Heart right ventricle (tissue), 16 donors: ENCODE measurements at places on chromosomes 13 and 19. TPM values are rescaled to one million over a fixed set of nuclear protein-coding genes. Genes with fewer than 3 reads are reported as not detected.

DNA sequence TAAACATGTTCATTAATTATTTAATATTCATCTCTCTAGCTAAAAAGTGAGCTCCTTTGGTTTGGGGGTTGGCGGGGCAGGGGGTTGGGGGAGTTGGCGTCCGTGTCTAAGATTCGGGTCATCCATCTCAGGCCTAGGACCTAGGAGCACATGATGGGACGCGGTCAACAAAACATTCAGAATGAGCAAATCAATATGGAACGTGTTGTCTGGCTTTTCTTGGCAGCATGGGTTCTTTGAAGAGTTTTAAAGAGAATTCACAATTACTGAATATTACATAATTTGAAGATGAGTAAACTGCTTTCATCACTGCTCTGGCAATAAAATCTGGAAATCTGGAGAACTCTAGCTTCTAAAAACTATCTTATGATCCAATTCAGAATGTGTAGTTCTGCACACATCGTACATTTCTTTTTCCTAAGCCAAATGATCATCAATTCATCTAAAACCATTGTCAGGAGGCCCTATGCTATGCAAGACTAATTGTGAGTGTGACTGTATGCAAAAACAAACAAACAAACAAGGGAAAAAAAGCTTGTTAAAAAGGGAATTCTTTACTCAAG lies 5.4 kb upstream of the ARGLU1 start:
- DNase-seq: no peak

- no peak for DNase-seq
Observed at GRCh38 chr13:46622630-46623256, 69.8 kb downstream of the LRCH1 start.

- no peak for DNase-seq
Observed at GRCh38 chr13:46874006-46874405, 22.8 kb downstream of the HTR2A start.

GRCh38 chr19:57321751-57322150 lies 1.5 kb downstream of the ZNF543 start:
- no peak for DNase-seq

GRCh38 chr13:105702441-105702840 lies 833.0 kb downstream of the EFNB2 start:
- DNase-seq: no peak

The HTR2A gene
- total RNA-seq: not detected

- DNase-seq: no peak
Observed at GRCh38 chr13:100515410-100515800, 73.2 kb downstream of the GGACT start.
